Hematopoietic multipotent progenitor cell treated with erythropoietin and hydrocortisone succinate and interleukin-3 and kit ligand, for 15 days (in vitro differentiated cells): ENCODE measurements at places on chromosomes 3 and 15.
A peak's percentile ranks its signal among the peaks of the same experiment; 100 is the strongest.

DNA sequence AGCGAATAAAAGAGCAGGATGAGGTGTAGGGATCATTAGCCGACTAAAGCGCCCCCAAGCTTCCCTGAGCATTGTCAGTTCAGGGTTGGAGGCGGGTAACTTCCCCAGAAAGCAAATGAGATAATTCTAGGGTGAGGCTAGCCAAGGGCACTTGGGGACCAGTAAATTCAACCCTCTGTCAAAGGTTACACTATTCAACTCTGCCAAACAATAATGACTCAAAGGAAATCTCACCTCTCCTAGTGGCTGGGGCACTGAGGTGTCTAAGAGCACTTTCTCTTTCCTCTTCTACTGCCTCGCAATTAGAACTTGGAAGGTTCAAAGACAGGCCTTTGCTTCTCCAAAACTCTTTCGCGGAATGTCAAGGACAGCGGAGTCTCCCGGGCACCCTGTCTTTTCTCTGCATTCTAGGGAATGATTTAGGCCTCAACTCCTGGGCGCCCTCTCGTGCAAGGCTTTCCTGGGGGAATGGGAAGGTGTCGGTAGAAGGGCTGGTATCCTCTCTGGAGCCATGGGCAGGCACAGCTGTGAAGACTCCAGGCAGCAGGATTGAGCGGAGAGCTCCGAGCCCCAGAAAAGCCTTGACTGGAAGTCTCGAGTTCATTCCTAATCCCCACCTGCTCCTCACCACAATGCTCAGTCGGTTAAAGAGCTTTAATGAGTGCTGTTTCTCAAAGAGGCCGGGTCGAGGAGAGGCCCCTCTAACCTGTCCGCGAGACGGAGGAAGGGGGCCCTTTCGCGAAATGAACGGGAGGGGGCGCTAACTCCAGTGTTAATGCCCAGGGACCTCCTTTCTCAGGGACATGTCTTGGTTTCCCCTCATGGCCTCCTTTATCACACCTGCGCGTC is 21.9 kb downstream of the ZIC4 start:
- DNase-seq, result no peak

- DNase-seq, result no peak
Measured at GRCh38 chr15:60115579-60116380, 111.7 kb downstream of the FOXB1 start.

DNA sequence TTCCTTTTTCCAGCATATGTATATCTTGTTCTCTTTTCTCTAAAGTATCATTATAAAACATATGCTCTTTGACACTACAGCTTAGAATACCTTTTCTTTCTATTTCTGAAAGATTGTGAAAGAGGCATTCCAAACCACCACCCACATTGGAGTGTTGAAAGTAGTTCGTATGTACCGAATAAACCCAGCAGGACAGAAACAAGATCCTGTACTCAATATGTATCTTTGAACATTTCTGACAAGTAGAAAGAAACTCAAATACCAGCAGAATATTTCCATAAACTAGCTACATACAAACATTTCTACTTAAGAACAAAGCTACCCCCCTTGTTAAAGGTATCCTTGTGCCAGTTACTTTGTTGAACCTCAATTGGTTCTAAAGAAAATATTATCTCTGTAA is 415.3 kb upstream of the ALCAM start:
- no peak for DNase-seq

- DNase-seq, result no peak
Measured at GRCh38 chr3:189232790-189233189, 61.0 kb downstream of the TPRG1 start.

DNA sequence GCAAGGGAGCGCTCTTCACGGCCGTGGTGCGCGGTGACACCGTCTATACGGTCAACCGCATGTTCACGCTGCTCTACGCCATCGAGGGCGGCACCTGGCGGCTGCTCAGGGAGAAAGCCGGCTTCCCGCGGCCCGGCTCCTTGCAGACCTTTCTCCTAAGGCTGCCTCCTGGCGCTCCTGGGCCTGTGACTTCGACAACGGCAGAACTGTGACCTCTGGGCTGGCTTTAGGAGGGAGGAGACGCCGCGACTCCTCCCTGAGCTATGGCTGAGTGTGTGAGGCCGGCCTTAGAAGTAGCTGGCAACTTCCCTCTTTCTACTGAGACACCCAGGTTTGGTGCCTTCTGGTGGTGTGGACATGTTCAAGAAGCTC is 1.4 kb downstream of the KBTBD13 start:
- DNase-seq, result no peak

GRCh38 chr3:68162644-68163043 is 508.2 kb upstream of the SUCLG2 start:
- no peak for DNase-seq

DNA sequence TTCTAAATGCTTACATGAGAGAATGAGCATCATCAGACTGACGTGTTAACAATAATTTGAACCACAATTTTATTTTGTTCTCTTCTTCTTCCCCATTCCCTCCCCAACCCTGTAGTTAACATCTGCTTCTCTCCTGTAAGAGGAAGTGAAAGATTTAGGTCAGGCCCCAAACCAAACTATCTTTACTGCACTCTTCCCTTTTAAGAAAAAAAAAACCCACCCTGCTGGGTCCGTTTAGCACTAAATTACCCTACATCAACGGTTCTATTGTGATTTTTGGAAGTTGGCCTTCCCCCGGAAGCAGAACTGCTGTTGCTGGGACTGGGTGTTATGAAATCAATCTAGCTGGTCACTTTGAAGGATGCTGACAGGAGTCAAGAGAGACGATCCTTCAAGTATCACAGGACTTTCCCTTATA is 49.4 kb downstream of the NFKBIZ start:
- no peak for DNase-seq

DNA sequence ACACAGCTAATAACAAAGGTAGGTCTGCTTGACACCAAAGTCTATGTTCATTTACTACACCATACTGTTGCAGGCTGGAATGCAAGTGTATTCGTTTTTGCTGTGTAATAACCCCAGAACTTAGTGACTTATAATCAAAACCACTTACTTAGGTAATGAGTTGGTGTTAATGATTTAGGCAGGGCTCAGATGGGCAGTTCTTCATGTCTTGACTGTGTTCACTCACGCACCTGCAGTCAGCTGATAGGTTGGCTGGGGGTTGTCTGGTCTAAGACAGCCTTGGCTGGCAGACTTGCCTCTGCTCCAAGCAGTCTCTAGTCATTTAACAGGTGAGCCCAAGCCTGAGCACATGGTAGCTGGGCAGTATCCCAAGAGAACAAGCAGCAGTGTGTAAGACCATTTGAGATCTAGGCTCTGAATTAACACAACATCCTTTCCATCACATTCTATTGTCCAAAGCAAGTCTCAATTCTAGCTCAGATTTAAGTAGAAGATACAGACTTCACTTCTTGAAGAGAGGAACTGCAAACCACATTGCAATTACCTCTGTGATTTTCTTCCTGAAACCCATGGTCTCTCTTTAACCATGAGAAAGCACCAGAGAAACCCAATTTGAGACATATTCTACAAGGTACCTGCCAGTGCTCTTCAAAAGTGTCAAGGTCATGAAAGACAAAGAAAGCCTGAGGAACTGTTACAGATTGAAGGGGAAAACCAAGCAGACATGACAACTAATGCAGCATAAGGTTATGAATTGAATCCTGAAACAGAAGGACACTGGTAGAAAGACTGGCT is 13.3 kb upstream of the DCLK3 start:
- no peak for DNase-seq

DNA sequence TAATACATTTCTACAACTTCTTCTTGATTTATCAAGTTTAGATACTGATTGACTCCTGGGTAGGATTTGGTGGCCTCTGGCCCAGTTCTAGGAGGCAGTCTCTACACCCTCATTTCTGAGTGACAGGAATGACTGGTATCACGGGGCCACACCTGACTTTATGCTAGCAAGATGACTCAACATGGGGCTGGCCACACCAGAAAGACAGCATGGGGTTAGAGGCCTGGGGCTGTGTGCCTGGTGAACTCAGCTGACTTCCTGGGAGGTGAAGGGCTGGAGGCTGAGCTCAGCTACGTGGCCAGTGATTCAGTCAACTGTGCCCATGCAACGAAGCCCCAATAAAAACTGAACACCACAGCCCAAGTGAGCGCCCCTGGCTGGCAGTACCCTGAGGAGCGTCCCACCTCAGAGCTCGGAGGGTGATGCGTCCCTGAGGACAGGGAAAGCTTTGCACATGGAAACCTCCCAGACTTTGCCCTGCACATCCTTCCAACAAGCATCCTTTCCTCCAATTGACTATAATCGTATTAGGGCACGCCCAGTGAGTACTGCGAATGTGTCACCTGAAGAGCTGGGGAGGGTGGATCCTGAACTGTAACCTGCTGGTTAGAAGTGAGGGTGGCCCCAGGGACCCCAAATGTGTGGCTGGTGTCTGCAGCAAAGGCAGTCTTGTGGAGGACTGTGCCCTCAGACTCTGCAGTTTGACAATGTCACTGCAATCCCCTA is 57.2 kb downstream of the NIPA2 start:
- DNase-seq, result no peak

DNA sequence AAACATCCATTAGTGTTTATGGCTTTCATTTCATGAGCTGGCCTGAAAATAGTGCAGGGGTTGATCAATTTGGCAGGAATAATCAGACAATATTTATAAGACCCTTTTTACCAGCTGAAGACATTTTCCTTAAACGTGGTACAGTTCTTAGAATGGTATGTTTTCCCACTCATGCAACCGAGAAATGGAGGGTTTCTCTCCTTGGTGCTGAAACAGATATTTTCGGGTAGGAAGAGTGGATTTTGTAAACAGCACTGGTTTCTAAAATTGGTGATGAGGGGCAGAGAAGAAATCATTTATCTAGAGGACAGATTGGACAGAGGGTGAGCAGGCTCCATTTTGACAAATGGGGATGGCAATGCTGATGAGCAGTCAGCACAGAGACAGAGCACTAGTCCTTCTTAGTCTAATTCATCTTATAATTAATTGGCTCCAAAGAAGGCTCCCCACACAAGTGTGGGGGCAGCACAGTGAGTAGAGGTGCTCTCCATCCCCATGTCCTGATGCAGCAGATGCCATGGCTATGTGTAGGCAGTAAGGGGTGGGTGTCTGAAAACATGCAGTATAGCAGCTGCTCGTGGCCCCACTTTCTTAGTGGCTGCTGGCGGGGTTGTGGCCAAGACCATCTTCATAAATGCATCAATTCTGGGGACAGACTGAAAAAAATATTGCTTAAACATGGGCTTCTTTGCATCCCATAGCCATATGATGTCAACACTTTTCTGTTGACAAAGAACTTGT is 18.1 kb upstream of the SLC7A14 start:
- DNase-seq, result no peak

DNA sequence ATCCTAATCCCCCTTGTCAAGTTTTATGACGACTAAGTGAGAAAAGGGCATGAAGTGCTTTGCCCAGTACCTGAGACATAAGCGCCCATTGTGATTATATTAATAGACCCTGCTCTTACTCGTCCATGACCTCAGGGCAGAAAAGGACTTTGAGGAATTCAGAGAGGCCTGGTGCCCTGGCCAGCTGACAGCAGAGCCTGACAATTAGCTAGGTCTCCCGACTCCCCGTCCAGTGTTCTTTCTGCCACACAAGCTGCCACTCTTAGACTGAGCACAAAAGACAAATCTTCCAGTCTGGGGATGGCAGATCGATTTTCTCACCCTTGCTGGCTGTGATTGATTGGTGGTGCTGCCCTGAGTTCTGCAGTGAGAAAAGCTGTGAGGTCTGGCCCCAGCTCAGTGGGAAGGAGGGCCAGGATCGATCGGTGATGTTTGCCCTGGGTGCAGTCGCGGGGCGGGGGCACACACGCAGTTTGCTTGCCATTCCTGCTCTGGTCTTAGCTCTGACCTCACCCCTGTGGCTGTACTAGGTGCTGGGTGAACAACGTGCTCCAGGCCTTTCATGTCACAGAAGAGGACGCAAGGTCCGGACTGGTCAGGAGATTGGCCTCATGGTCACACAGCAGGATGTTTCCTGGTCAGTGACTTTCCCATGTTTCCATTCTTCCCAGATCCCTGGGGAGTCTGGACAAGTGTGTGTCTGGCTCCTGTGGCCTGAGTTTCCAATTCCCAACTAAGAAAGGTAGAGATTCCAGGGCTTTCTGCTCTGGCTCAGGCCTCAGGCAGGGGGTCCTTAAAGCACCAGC is 67.4 kb upstream of the TLE3 start:
- DNase-seq, result no peak

DNA sequence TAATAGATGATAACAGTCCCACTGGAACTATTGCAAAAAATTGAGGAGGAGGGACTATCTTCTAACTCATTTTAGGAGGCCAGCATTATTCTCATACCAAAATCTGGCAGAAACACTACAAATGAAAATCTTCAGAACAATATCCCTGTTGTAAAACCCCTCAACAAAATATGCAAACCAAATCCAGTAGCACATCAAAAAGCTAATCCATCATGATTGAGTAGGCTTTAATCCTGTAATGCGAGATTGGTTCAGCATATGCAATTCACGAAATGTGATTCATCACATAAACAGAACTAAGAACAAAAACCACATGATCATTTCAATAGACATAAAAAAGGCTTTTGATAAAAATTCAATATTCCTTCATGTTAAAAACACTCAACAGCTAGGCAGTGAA is 23.9 kb upstream of the PLSCR2 start:
- no peak for DNase-seq

GRCh38 chr3:146161663-146162002 is 649 bp upstream of the PLOD2 start:
- no peak for DNase-seq

DNA sequence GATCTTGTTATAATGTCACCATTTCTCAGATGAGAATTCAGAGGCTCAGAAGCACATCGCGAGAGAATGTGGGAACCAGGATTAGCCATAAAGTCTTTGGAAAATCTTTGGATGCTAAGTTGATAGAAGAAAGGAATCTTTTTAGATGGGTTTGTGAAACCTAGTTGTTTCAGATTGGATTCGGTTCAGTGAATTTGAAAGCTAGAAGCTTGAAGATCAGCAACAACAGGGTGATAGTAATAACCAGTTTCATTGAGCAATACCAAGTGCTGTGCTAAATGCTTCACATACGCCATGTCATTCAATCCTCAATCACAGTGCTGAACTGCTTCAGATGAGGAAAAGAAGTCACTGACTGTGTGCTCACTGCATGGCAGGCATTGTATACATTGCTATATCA is 47.4 kb upstream of the MITF start:
- no peak for DNase-seq

DNA sequence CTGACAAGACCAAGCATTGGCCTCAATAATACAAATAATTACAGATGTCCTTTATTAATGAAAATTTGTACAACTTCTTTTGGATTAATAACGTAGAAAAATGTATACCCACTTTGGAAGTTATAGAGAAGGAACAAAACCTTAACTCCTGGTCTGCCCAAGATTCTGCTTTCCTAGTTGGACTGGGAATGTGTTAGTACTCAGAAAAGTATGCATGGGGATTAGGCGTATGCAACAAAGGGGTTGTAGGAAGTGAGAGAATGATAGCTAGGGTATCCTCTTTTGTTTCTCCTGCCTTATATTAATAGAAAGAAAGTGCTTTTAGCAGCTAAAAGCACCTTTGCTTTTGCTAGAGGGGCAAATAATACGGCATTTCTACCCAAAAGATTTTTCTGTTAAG is 116.2 kb upstream of the LRRFIP2 start:
- peak; percentile 23 for DNase-seq
